Activated CD4-positive, alpha-beta T cell treated with anti-CD3 and anti-CD28 coated beads, Interleukin-2, amount 10 ng/mL, durations not matched to agents 24 days and 14 days (primary cell): ENCODE measurements at places on chromosomes 13 and 19. TPM values are rescaled to one million over a fixed set of nuclear protein-coding genes. Genes with fewer than 3 reads are reported as not detected.

Gene PRODH2
- total RNA-seq: not detected in 2 replicates

Gene ABHD17A
- total RNA-seq: 104 and 107 TPM in 2 replicates

Gene ZNF77
- 4.8 and 5.8 TPM in 2 replicates for total RNA-seq

Gene NOVA2
- not detected in 2 replicates for total RNA-seq

Gene NR2F6
- total RNA-seq: 15.0 and 16.5 TPM in 2 replicates

Gene TMEM86B
- total RNA-seq: 6.8 and 7.7 TPM in 2 replicates

Gene ADGRE2
- 1.8 and 2.8 TPM in 2 replicates for total RNA-seq

Gene FGF9
- total RNA-seq: 0.40 and 0.54 TPM in 2 replicates
